ENCODE measurements at places on chromosomes 1 and 21. TPM values are rescaled to one million over a fixed set of nuclear protein-coding genes. Genes with fewer than 3 reads are reported as not detected.

FOXD3 gene
- 1.2 TPM for total RNA-seq

RSPH1 gene
- not detected for total RNA-seq

- no peak for DNase-seq
Measured at GRCh38 chr1:65323246-65323645, 13.9 kb downstream of the DNAJC6 start.

DNA sequence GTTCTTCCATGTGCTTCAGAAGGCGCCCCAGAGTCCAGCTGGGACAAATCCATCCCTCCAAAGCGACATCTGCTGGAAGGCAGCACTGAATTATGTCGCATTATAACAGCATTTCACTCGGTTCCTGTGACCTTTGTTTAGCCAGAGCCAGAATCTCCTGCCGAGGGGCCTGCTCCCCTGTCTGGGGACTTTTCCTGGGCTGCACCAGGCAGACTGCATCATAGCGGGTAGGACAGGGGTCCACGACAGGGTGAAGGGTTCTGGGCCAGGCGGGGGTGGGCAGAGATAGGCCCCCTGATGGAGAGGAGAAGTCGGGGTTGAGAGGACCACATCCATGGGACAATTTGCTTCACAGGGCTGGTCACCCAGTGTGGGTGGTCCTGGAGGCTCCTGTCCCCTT is 276.9 kb downstream of the MATN1 start:
- DNase-seq = no peak

Measured in NCI-H460 (cell line).